ENCODE measurements at places on chromosomes 4 and X.
A peak's percentile ranks its signal among the peaks of the same experiment; 100 is the strongest.

DNA sequence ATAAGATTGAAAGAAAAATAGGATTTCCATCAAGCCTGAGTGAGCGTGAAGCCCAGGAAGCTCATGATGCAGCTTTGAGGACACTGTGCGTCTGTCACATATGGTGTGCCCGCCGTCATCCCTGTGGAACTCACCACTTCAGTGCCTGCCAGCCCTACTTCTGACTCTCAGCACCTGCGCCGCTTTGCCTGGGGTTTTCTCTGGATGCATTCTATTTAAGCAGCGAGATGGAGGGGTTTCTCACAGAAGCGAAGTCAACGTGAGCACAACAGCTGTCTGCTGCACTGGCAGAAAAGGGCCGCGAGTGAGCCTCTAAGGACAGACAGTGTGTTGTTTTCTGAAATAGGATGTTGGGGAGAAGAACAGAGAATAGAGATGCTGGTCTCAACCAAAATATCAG is 6.2 kb upstream of the TMEM128 start:
- no peak for DNase-seq

DNA sequence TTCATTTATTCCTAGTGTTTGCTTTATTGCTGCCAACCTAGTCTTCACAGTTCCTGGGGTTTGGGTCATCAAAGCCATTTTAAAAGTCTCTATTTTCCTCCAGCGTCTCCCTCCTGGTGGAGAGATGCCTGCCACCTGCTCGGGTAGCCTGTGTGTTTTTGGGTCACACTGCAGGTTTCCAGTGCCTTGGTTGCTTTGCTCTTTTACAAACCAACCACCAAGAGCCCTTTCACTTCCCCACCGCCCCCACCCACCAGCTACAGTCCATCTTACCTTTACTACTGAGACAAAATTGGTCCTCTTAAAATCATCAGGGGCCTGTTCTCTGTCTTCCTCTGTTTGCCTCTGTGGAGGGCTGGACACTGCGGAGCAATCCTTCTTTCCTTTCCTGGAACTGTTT is 280.5 kb upstream of the GATB start:
- DNase-seq = no peak

- DNase-seq = no peak
Measured at GRCh38 chrX:30027636-30028035, 187.7 kb upstream of the MAGEB2 start.

- no peak for DNase-seq
Measured at GRCh38 chr4:178665916-178666315, 1223.7 kb upstream of the AGA start.

GRCh38 chrX:71540801-71541200 is 7.9 kb downstream of the OGT start:
- DNase-seq = no peak

- no peak for DNase-seq
Measured at GRCh38 chr4:70994069-70994366, 569 bp downstream of the DCK start.

DNA sequence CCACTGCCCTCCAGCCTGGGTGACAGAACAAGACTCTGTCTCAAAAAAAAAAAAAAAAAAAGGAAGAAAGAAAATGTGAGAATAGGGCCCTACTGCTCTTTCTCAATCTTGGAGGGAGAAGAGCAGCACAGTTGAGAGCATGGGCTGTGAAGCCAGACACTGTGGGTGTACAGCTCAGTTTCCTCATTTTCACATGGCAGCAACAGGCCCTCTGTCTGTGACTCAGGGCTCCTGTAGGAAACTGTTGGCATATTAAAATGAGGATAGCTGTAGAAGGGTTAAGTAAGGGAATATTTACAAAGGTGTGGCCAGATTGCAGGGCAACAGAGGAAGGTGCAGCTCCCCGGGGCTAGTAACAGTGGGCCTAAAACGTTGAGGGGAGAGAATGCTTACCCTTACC is 3.4 kb downstream of the AKAP14 start:
- DNase-seq = no peak

DNA sequence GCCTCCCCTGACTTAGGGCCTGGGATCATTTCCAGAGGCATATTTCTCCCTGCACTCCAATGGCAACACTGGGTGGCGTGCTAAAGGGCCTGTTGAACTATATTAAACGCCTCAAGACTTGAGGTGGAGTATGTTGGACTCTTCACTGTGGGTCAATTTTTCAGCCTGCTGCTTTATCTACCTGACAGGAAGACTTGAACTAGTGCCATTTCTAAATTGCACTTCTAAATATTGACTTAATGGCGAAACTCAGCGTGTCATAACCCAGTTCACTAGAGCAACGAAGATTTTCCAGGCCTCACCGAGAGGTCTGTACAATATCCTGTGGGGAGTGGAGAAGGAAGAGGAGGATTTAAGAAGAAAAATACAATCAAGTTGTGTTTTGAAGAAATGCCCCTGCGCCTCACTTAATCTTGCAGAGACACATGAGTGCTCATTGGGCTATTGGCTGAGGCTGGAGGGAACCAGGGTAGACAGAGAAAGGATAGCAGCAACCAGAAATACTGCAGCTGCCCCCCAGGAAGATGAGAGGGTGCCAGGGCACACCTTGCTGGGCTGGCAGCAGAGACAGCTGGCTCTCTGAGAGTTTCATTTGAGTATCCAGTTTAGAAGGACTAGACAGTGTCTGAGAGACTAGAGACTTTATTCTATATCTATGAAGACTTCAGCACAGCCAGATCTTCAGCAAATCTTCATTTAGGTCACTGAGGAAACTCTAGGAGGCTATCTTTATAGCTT is 67.4 kb downstream of the ENPP6 start:
- DNase-seq = no peak

- DNase-seq = no peak
Measured at GRCh38 chr4:10164877-10165283, 48.3 kb upstream of the WDR1 start.

DNA sequence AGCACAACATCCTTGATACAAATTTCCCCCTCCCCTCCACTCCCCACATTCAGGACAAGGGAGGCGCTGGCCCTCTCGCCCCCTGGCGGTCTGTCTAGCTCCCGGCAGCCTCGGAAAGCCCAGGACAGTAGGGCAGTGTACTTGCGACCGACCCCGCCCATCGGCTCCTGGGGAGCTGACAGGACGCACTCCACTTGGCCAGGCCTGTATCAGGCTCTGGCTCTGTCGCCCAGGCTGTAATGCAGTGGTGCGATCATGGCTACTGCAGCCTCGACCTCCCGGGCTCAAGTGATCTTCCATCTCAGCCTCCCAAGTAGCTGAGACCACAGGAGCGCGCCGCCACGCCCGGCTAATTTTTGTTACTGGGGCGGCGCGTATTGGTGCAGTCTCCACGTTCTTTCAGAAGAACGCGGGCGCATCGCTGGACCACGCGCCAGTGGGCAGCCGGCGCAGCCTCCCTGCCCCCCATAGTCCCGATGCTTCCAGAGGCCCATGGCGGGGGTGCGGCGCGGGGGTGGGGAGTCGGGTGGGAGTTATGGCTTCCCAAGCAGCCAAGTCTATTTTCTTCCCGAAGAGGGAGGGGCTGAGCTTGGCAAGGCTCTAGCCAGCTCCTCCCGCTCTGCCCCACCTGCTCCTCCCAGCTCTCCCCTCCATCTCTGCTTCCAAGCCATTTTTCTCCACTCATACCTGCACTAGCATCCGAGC is 7.8 kb upstream of the AKAP14 start:
- DNase-seq = no peak

- DNase-seq = no peak
Measured at GRCh38 chr4:76624931-76625715, 190.1 kb downstream of the SHROOM3 start.

DNA sequence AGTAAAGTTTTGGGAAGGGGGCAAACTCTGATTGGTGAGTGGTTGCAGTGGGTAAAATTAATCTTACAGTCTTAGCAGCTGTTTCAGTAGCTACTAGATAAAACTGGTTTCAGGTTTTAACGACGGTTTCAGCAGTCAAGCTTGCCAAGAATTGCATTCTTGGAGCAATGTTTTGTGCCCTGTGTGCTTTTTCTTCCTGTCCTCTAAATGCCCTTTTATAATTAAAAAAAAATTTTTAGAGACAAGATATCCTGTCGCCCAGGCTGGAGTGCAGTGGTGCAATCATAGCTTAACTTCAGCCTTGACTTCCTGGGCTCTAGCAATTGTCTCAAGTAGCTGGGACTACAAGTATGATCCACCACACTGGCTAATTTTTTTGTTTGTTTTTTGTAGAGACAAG is 6.3 kb upstream of the PPEF2 start:
- no peak for DNase-seq

- no peak for DNase-seq
Measured at GRCh38 chr4:174201871-174202270, 81.6 kb downstream of the FBXO8 start.

DNA sequence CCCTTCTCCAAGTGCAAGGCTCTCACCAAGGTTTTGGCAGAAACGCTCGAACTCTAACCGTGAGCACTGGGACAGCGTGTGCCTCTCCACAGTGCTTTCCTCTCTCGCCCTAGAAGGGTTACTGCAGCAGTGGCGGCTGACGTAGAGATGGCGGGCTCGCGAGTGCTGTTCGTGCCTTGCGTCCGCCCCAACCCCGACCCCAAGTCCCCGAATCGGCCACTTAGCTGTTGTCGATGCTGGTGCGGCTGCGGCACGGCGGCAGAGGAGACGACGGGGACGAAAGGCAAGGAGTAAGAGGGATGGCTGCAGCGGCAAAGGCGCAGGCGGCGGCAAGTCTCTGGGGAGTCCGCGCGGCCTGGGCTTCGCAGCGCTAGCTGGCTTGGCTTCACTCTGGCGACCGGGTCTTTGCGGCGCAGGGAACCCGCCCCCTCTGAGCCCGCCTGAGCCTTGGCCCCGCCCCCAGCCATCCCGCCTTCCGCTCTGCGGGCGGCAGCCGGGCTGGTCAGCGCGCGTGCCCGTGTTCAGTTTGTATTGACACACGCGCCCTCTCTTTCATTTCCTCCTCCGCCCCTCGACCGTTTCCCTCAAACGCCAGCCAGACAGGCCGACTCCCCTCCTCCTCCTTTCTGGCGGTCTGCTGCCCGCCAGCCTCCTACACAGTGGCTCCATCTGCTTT is at the start of gene SPIN4:
SPIN4 (minus strand) TSS at position 392 of the 676 bp plus-strand sequence. CDS start 513 bp downstream, outside the sequence.
- DNase-seq = peak; percentile 11

- no peak for DNase-seq
Measured at GRCh38 chrX:77776659-77777058, 9.4 kb downstream of the ATRX start.

- no peak for DNase-seq
Measured at GRCh38 chr4:121376556-121376955, 4.3 kb downstream of the QRFPR start.

DNA sequence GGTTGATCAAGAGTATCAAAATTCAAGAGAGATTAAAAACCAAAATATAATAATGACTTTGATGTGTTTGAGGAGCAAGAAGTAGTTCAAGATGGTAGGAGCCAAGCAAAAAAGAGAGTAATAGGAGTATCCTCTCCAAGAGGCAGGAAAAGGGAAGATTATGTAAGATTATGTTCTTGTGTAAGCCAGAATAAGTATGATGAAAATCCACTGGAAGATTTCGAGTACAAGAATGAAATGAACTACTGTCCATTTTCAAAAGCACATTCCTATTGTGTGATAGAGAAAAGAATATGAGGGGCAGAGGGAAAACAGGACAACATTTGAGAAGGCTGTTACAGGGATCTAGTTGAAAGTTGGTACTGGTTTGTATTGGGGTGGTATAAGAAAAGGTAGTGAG is 659.6 kb upstream of the INTU start:
- DNase-seq = no peak

GRCh38 chrX:22192419-22193060 is 80.2 kb upstream of the CBLL2 start:
- no peak for DNase-seq

- no peak for DNase-seq
Measured at GRCh38 chr4:139839403-139840031, 173.9 kb downstream of the MGST2 start.

- no peak for DNase-seq
Measured at GRCh38 chrX:40007756-40008705, 89.7 kb downstream of the BCOR start.

GRCh38 chr4:80897537-80898303 is 132.8 kb upstream of the BMP3 start:
- no peak for DNase-seq

- DNase-seq = no peak
Measured at GRCh38 chr4:78588894-78589545, 37.5 kb downstream of the ANXA3 start.

- DNase-seq = no peak
Measured at GRCh38 chr4:177057186-177057585, 252.5 kb upstream of the NEIL3 start.

GRCh38 chrX:6029014-6029413 is 199.7 kb downstream of the NLGN4X start:
- DNase-seq = no peak

- no peak for DNase-seq
Measured at GRCh38 chrX:15998350-15998749, 125.0 kb upstream of the GRPR start.

DNA sequence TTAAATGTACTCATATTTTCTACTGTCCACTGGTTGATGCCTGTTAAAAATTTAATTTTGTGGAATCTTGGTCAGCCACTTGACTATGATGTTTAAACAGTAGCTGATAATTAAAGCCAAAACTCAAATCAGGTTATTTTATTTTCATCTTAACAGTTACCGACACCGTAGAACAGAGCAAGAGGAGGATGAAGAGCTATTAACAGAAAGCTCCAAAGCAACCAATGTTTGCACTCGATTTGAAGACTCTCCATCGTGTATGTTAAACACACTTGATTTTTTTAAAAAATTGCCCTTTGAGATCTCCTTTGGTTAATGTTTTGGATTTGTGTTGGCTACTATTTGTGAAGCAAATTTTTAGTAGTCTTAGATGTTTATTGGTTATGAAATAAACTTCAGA is 10.7 kb downstream of the SMARCA5 start:
- DNase-seq = no peak

GRCh38 chr4:170589597-170590191 is 499.9 kb upstream of the AADAT start:
- DNase-seq = no peak

DNA sequence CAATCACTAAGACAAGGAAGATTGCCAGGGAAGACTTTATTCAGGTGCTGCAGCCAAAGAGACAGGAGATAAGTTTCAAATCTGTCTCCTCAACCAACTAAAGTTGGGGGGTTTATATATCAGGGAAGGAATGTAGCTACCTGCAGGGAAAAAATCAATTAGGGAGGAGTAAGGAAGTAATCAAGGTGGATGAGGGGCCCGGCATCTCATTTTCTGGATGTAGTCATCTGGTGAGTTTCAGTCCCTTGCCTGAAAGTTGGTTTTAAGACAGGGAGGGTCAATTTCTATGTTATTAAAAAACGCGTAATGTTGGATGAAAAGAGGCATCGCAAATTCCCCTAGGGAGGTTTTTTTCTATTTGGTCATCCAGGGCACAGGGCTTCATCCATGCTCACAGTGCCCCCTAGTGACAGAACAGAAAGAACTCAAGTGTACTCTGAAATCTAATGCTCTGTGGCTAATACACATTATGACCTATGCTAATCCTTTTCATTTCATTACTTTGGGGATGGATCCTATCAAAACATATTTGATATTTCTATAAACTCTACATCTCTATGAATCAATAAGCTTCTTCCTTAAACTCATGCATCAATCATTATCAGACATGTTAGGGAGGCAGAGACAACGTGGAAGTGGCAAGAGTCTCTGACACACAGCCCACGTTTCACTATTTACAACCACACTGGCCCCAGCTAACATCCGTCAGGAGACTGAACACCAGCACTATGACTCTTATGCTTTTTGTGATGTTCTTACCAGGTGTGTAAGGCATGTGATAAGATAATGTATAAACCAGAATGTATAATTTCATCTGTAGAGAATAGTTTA is 1577.0 kb upstream of the TENM3 start:
- DNase-seq = no peak

- DNase-seq = no peak
Measured at GRCh38 chr4:105714071-105714521, 5.5 kb downstream of the GSTCD start.
